T-helper 2 cell treated with Interferon-gamma antibody and Interleukin-4, amounts not matched to agents 100 ng/mL and 5 ng/mL, for 36 hours (primary cell): ENCODE measurements at places on chromosomes 13 and 19. TPM values are rescaled to one million over a fixed set of nuclear protein-coding genes. Genes with fewer than 3 reads are reported as not detected.

Gene GJB6
- 2.6 and 2.7 TPM in 2 replicates for total RNA-seq

Gene FPR1
- not detected in 2 replicates for total RNA-seq

Gene HPN
- not detected in 2 replicates for total RNA-seq

Gene CXCL17
- total RNA-seq: not detected in 2 replicates

Gene RDH8
- total RNA-seq: not detected in 2 replicates

Gene DAND5
- not detected in 2 replicates for total RNA-seq

Gene SUCLA2
- total RNA-seq: 38.3 and 41.6 TPM in 2 replicates

Gene GAPDHS
- not detected in 2 replicates for total RNA-seq

Gene EXOC3L2
- total RNA-seq: not detected in 2 replicates

Gene TSHZ3
- total RNA-seq: 0.61 TPM in 2 replicates

Gene ZNF490
- total RNA-seq: 13.2 TPM in 2 replicates

Gene ZNF317
- 40.6 and 42.0 TPM in 2 replicates for total RNA-seq

Gene SPIB
- 0.68 and 0.91 TPM in 2 replicates for total RNA-seq

Gene CA11
- total RNA-seq: 4.2 and 4.4 TPM in 2 replicates

Gene SHISA7
- not detected in 2 replicates for total RNA-seq

Gene CCNA1
- total RNA-seq: 13.5 and 14.1 TPM in 2 replicates
